Gastroesophageal sphincter (tissue), 4 donors: ENCODE measurements at places on chromosomes 1 and 21. TPM values are rescaled to one million over a fixed set of nuclear protein-coding genes. Genes with fewer than 3 reads are reported as not detected.

The SYT6 gene
- total RNA-seq = not detected

- ATAC-seq = no peak
Observed at GRCh38 chr1:107750364-107750959, 214.5 kb downstream of the VAV3 start.

- ATAC-seq = no peak
Observed at GRCh38 chr1:184302346-184302745, 84.5 kb upstream of the C1orf21 start.

GRCh38 chr1:180988253-180988752, 34.4 kb downstream of the STX6 start:
- no peak for ATAC-seq

The EPHA10 gene
- total RNA-seq = 0.27 TPM
